ENCODE measurements at places on chromosomes 5 and 9.

DNA sequence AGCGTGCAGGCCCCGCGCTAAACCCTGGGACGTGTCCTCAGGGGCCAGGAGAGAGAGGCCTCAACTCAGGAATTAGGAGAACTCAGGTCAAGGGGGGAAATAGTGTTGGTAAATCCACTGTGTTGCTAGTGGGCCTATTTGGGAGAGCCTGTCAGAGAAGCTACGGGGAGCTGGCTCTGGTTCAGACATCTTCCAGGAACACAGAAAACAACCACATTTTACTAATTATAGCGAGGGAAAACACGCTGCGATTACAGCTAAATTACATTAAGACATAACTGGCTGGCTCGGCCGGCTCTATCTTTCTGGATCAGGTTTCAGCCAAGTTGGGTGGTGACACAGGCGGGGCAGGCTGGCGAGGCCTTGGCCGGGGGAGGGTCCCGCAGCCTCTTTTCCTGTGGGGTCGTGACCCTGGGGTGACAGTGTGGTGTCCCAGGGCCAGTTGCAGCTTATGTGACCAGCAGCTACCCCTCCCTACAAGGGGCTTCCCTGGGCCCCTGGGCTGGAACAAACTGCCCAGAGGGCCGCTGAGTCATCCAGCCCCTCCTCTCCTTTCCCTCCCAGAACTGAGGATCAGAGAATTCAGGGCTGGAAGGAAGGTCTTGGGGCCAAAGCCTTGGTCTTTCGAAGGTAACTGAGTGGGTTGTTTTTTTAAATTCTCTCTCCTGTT is 75.1 kb downstream of the FGF18 start:
- no peak for DNase-seq

DNA sequence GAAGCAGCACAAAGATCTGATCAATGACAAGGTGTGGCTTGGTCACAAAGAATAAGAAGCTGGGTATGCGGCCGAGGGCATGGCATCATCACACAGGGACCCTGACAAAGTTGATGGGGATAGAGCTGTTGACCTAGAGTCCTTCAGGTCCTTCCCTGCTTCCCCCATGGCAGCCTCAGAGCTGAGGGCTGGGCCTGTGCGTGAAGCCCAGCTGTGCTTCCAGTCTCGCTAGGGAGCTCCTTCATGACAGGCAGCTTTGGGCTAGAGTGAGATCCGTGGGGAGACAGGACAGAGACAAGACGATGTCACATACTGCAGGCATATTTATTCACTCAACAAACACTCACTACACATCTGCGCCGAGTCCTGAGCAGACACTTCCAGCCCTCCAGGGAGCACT is 56.4 kb upstream of the NEURL1B start:
- no peak for DNase-seq

DNA sequence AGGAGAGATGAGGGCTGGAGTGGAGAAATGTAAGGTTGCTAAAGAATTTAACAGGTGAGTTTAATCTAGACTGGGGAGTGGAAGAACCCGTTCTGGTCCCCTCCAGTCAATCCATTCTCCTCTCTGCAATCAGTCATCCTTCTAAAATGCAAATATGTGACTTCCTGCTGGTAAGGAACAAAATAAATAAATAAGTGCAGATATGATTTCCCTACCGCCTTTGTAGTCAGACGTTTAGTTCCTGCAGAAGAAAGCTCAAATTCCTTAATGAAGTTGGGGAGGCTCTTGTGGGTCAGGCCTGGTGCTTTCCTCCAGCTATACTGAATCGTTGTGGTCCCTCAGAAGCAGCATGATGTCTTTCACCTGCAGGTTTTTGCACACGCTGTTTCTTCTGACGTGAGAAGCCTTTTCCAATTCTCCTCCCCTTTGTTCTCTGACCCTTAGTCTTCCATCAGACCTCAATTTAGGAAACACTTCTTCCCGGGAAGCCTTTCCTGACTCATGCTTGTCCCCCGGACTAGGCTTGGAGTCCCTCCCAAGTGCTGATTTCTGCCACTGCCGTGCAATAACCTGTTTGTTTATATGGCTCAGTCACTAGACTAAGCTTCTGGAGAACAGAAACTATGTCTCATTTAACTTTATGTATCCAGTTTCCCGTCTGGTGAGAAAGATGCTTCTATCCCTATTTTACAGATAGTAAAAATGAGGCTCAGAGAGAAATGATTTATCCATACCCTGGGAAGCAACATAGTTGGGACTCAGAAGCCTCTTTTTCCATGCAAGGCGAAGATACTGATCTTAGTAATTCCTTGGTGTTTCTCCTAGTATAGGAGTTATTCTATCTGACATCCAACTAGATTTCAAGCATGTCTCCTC is 1.3 kb downstream of the ATP6V1G1 start:
- DNase-seq, result no peak

DNA sequence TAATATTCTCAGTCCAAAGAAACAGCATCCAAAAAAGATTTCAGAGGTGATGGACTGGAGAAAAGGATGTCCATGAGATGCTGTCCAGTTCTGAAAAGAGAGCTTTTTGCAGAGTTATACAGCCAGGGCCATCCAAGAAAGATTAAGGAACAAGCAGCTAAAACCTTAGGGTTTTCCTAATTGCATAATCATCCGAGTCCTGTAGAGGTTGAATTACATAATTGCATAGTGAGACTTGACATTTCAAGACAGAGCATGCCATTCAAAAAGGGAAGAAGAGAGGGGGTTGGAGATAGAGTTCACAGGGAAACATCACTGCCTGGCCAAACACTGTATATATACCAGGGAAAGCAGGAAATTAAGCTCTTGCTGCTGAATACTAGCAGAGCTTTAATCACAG is 1729.2 kb upstream of the WWC1 start:
- no peak for DNase-seq

- DNase-seq, result no peak
Measured at GRCh38 chr5:37724395-37725125, 115.3 kb downstream of the GDNF start.

GRCh38 chr9:1233568-1233967 is 183.4 kb downstream of the DMRT2 start:
- DNase-seq, result no peak

GRCh38 chr9:18195223-18195622 is 278.7 kb upstream of the ADAMTSL1 start:
- DNase-seq, result no peak

GRCh38 chr9:88234114-88234513 is 95.8 kb upstream of the SPATA31C2 start:
- DNase-seq, result no peak

GRCh38 chr5:10543585-10544040 is 20.3 kb upstream of the ANKRD33B start:
- DNase-seq, result no peak

GRCh38 chr9:114115654-114116125 is 16.6 kb upstream of the KIF12 start:
- no peak for DNase-seq

GRCh38 chr5:181190711-181191525 is 14.1 kb downstream of the TRIM7 start:
- DNase-seq, result peak; percentile 33
